ENCODE measurements at places on chromosomes 7 and 10. TPM values are rescaled to one million over a fixed set of nuclear protein-coding genes. Genes with fewer than 3 reads are reported as not detected.

- no peak for DNase-seq
These were observed 135.1 kb upstream of the RET start for GRCh38 chr10:42941790-42942189.

Gene CYP17A1
- not detected for total RNA-seq

- no peak for DNase-seq
These were observed 119.9 kb downstream of the MGMT start for GRCh38 chr10:129586898-129587443.

Gene SFRP4
- total RNA-seq, result not detected

GRCh38 chr7:17095931-17096330, 202.5 kb upstream of the AHR start:
- DNase-seq, result peak; percentile 71

DNA sequence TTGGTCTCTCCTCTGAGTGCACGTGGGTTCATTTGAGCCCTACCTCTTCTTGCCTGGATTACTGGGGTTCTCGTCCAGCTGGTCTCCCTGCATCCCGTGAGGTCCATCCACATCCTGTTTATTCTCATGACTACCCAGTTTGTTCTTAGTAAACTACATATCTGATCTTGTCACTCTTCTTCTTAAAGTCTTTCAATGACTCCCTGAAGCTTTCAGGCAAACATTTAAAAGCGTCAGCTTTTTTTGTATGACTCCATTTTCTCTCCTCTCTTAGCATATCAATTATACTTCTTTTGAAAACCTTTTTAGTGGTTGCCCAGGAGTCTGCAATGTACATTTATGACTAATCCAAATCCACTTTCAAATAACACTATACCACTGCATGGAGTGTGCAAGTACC, 7.5 kb downstream of the SFXN2 start:
- no peak for DNase-seq

Gene NPC1L1
- not detected for total RNA-seq

DNA sequence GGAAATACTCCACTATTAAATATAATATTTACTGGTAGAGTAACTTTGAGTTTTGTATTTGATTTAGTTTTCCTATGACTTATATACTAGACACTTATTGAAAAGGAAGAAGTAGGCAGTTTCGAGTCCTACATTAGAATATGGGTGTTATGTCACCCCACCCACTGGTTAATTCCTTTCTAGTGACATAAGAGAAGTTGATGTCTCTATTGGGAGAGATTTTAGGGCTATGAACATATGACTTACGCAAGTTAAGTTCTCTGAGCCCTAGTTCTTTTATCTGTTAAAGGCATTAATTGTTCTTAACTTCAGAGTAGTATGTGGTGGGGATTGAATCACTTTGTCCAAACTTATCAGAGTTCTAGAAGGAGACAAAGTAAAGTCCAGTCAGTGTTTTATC, 30.5 kb downstream of the CPED1 start:
- no peak for DNase-seq

DNA sequence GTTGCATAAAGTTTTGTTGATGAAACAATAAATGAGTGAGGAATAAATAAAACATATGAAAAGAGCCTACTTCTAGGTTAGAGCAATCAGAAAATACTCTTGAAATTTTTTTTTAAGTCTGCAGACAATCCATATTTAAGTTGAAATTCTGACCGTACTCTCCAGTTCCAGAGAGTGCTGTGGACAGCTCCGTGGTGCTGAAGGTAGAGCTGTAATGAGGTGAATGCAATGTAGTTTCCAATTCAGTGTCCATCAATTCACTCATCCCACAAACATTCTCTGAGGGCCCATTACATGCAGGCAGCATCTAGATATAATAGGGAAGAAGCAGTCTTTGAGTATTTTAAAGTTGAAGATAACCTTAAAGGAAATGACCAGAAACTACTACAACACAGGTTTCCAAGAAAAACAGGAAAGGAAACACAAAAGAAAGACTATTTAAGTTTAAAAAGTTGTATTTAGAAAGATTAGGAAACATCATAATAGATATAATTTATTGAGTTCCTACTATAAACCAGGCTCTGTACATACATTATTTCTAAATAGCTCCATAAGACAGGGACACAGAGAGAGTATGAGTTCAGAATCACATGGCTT, 44.0 kb upstream of the CRTAC1 start:
- DNase-seq, result no peak

DNA sequence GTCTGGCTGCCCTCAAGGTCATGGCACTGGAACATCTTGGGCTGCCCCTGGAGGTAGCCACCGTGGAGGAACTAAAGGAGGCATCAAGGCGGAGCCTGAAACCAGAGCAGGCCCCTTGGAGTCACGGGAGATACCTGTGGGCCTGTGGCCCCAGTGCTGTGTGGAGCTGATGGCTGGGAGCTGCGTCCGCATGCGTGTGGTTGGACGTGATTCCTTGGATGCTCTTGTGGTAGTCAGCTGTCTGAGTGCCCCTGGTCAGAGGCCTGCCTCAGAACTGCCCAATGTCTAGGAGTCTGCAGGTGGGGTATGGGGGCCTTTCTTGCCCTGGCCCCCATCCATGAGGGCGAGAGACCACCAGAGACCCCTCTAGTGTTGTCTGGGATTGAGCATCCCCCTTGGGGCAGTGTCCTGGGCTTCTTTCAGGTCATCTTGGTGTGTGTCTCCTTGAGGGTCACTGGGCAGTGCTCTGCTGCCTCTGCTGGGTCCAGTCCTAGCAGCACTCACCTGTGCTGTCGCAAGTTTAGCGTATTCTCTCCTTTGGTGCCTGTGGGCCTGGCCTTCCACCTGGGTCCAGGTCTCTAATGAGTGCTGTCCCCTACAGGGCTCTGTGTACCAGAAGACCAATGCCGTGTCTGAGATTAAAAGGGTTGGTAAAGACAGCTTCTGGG, 8.1 kb downstream of the PGAM2 start:
- no peak for DNase-seq

GRCh38 chr10:59301067-59301754, 61.1 kb downstream of the FAM13C start:
- DNase-seq, result no peak

GRCh38 chr7:18939771-18940592, 177.5 kb downstream of the TWIST1 start:
- no peak for DNase-seq

Gene ABCB4
- total RNA-seq, result 10.1 TPM

GRCh38 chr10:126058507-126058906, 162.1 kb downstream of the FANK1 start:
- DNase-seq, result no peak

Gene MPP7
- total RNA-seq, result 0.34 TPM

Gene MYO1G
- 0.26 TPM for total RNA-seq

DNA sequence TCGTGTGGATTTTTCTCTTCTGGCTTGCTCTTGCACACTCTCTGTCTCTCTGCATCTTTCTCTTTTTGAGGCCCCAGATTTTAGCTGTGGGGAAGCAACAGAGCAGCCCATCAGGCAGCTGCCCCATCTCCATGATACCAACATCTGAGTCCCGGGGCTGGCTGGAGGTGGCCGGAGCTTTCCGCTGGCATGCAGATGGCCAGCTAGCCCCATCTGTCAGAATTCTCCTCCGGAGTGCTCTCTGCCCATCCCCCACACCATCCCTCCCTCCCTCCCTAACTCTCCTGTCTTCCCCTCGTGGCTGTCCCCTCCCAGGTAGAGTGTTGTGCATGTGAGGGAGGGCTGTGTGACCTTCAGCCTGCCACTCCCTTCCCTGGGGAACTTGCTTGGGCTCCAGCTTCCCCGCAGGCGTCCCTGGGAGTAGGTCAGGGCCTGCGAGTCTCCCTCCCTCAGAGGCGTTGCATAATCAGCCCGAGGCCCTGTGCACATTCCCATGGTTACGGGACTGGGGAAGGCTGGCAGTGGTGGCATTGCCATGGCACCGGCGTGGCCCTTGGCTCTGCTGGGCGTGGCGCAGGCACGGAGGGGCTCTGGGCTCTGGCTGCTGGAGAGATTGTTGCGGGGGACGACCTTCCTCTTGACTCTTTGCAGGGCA, 24.7 kb downstream of the GHRHR start:
- no peak for DNase-seq

Gene HYAL4
- total RNA-seq, result not detected

Gene PPP1R9A
- 3.5 TPM for total RNA-seq

GRCh38 chr10:30294476-30295240, 54.4 kb downstream of the MTPAP start:
- no peak for DNase-seq

GRCh38 chr7:115812794-115813193, 217.8 kb downstream of the TFEC start:
- no peak for DNase-seq

Gene BNIP3
- total RNA-seq, result 163 TPM

DNA sequence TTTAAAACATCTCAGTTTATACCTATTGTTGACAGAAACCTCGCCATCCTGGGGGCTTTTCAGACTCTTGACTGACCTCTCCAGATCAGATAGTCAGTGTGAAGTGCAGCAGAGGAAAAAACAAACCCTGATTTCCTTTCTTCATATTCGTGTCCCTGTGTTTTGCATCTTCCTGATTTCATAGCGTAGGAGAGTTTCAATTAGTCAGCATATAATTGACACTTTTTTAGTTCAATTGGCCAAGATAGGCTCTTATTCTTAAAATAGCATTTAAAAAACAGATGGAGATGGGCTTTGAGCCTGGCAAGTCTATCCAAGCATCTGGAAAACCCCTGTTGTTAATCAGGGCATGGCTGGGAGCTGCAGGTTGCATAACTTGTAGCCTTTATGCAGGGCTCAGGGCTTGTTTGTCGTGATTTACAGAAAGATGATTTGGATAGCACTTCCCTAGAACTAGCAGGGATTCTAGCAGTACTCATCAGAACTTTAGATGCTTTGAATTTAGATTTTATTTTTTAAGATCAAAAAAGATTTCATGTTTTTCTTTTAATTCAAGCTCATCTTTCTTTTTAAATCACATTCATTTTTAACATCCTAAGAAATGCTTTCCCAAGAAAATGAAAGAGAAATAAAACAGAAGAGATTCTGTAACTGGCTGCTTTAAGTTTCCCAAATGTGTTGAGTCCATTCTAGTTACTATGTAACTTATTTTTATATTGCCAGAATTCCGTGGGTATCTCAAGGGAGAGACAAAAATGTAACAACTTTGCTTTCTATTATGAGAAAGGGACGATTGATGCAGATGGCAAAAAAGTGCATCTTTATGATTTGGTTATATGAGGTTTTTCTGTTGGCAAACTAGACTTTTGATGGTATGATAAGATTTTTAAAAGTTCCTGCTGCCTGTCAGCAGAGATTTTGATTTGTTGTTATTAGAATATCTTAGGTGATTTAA, 270.8 kb upstream of the FZD8 start:
- DNase-seq, result no peak

DNA sequence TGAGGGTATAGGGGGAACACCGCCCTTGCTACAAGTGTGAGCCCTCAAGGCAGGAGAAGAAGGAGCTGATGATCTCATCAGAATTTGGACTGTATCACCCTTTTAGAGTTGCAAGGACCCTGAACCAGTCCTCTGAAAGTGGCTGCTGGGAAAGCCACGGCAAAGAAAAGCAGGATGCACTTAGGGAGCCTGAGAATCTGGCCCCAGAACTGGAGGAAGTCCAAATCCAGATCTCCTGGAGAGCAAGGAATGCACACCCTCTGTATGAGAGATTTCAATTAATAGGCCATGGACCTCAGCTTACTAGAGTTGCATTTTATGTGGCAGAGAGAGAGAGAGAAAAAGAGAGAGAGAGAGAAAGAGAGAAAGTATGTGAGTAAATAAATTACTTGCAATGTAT, 662.9 kb downstream of the CCSER2 start:
- no peak for DNase-seq

GRCh38 chr10:131784363-131785120, 116.3 kb upstream of the PPP2R2D start:
- DNase-seq, result no peak

GRCh38 chr10:71085689-71086438, 126.5 kb upstream of the UNC5B start:
- DNase-seq, result no peak

- no peak for DNase-seq
These were observed 65.1 kb downstream of the CTBP2 start for GRCh38 chr10:125095228-125095627.

Gene PSTK
- 9.8 TPM for total RNA-seq

DNA sequence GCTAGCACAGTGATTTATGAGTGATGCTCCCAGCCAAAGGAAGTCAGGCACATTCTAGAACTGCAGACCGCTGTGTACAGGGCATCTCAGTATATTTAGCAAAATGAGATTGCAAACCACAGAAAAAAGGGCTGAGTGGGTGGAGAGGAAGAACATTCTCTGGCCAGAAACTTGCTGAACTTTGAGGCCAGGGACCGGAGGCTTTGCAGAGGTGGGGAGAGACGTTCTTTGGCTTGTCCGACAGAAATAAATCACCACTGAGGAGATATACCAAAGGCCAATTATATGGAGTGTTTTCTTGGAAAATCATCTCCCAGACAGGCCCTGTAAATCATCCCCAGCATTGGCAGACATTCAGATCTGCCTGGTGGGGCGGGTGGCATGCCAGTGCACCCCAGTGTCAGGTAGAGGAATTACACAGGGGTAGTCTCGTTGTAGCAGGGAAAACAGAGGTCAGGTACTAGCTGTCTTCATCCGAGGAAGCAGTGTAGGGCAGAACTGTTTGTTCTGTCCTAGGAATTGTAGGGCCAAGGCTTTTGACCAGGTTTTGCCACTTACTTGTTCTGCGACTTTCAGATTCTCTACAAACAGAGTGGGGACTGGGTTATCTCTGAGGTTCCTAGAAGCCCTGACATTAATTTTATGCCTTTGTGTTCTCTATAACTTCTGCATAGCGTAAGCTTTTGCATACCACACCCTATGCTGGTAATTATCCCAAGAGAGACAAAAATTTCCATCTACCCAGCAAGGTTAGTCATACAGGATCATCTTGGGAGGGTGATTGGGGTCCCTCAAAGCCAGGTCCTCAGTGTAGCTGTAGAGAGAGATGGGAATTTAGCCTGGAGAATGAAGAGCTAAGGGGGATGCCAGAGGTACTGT, 655.6 kb downstream of the LRMDA start:
- peak; percentile 64 for DNase-seq

- DNase-seq, result no peak
These were observed 89.3 kb downstream of the MKI67 start for GRCh38 chr10:128036746-128037543.

Gene SPDYE6
- total RNA-seq, result not detected

Gene XRCC2
- total RNA-seq, result 14.1 TPM

GRCh38 chr7:39240864-39241263, 263.2 kb downstream of the POU6F2 start:
- DNase-seq, result no peak

- no peak for DNase-seq
These were observed 107.7 kb upstream of the ZNF32 start for GRCh38 chr10:43756341-43756740.

- DNase-seq, result no peak
These were observed 69.4 kb downstream of the ARMH3 start for GRCh38 chr10:101986624-101986971.

GRCh38 chr7:27210441-27211083, 10.7 kb upstream of the HOXA13 start:
- DNase-seq, result peak; percentile 73
